ENCODE measurements at places on chromosomes 1 and 21.
A peak's percentile ranks its signal among the peaks of the same experiment; 100 is the strongest.

- no peak for DNase-seq
Observed at GRCh38 chr1:20349561-20349960, 58.9 kb downstream of the VWA5B1 start.

GRCh38 chr1:77089756-77090155, 129.5 kb downstream of the PIGK start:
- DNase-seq = no peak

GRCh38 chr1:214579183-214579582, 23.8 kb upstream of the CENPF start:
- no peak for DNase-seq

DNA sequence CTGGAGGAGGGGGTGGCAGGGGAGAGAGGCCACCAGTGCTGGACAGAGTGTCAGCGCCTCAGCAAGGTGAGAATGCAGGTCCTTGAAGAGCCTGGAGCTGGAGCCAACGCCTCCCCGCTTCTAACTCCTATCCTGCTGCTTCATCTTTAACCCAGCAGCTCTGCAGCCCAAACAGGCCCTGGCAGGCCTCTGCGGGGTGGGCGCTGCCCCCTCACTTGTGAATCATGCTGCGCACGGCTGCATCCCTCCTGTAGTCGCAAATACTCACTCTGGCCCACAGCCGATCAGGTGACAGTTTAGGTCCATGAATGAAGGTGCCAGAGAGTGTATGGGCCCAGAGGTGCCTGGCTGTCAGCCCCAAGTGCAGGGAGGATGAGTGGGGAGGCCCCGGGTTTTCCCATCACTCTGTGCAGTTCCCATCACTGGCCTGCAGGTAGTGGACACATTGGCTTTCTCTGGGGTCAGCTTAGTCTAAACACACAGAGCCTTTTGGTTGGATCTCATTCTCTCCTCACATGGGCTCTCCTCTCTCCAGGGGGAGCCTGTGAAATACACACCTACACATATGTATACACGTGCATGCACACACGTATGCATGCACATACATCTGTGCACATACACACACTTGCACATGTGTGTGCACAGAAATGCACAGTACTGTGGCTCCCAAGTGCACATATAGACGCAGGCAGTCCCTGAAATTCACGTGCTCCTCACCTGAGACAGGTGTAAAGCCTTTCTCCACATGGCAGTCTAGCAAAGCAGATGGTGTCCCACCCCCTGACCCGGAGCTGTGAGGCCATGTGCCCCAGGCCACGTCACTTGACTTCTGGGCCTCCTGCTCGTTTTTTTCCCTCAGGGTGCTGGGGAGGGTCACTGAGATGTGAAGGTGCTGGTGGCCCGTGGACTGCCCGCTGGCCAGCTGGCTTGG, 52.0 kb downstream of the TRIM11 start:
- no peak for DNase-seq

DNA sequence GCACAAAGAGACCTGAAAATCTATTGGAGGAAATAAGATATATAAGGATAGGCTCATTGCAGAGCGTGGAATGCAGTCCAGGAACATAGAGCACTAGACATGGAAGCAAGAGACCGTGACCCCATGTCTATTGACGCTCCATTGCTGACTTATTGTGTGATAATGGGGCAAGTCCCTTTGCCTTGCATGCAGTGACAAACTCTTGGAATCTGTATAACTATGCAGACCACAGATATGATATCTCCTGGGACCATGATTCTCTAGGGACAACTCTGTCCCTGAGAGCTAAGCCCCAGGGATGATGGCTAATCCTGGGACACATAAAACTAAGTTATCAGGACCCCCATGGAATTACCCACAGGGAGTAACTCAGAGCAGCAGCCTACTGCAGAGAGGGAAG, 73.1 kb upstream of the PRDX6 start:
- no peak for DNase-seq

- DNase-seq = peak; percentile 75
Observed at GRCh38 chr1:67853704-67854103, 20.4 kb upstream of the GNG12 start.

GRCh38 chr1:113850127-113850796, 21.2 kb downstream of the PTPN22 start:
- DNase-seq = no peak

DNA sequence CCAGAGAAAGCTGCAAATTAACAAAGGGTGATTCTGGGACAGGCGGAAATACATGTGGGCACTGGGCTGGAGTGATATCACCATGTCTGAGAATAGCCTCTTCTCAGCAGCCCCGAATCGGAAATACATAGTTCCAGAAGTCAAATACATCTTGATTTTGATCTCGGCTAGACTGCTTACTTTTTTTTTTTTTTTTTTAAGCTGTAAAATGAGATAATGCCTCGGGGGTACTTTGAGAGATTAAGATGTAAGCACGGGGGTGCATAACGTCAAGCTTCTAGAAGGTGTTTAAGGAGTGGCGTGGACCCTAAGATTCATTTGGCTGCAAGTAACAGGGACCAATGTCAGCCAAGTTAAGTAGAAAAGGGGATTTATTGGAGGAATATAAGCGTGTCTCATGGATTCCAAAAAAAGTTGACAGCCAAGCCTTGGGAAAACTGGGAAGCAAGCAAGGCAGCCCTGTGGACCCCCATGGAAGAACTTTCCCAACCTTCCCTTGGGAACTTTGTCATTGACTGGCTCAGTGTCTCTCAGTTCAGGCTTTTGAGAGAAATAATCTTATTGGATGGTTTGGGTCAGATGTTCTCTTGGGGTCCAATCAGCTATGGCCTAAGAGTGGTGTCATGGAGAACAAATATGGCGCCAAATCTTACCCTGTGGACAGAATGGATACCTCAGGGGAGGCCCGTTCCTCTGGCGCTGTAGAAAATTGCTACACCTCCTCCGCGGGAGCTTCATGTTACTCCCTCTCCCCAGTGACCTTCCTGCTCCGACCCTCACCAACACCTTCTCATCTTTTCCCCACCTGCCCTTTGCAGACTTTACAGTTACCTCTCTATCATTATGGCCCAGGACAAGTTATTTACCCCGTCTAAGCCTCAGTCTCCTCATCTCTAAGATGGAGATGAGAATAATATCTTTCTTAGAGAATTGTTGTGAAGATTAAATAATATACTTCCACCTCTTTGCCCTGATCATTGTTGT, 186.6 kb downstream of the KAZN start:
- DNase-seq = no peak

GRCh38 chr1:201955729-201956143, 433 bp downstream of the TIMM17A start:
- no peak for DNase-seq

- peak; percentile 6 for DNase-seq
Observed at GRCh38 chr1:30399026-30399425, 324.4 kb downstream of the MATN1 start.

GRCh38 chr1:8163039-8163438, 136.9 kb upstream of the ERRFI1 start:
- no peak for DNase-seq

GRCh38 chr1:86464819-86465218, 3.9 kb upstream of the CLCA1 start:
- DNase-seq = no peak

GRCh38 chr1:233444484-233444883, 117.0 kb downstream of the MAP3K21 start:
- no peak for DNase-seq

- no peak for DNase-seq
Observed at GRCh38 chr1:20250340-20250989, 40.2 kb upstream of the VWA5B1 start.

- DNase-seq = no peak
Observed at GRCh38 chr1:208552928-208553327, 308.7 kb upstream of the PLXNA2 start.
